ENCODE measurements at places on chromosomes 3 and 15. TPM values are rescaled to one million over a fixed set of nuclear protein-coding genes. Genes with fewer than 3 reads are reported as not detected.

The RPL15 gene
- total RNA-seq: 1,853 TPM

The MORC1 gene
- not detected for total RNA-seq

The PIERCE2 gene
- 0.32 TPM for total RNA-seq

The SMCO1 gene
- not detected for total RNA-seq

The CACNA2D3 gene
- total RNA-seq: not detected

The STRIT1 gene
- not detected for total RNA-seq
